ENCODE measurements at places on chromosomes 4 and X. TPM values are rescaled to one million over a fixed set of nuclear protein-coding genes. Genes with fewer than 3 reads are reported as not detected.

Gene C4orf17
- not detected for total RNA-seq

Gene NRK
- not detected for total RNA-seq

Gene PDLIM3
- not detected for total RNA-seq

Gene SATL1
- total RNA-seq, result 0.10 TPM

Gene LUZP4
- not detected for total RNA-seq

DNA sequence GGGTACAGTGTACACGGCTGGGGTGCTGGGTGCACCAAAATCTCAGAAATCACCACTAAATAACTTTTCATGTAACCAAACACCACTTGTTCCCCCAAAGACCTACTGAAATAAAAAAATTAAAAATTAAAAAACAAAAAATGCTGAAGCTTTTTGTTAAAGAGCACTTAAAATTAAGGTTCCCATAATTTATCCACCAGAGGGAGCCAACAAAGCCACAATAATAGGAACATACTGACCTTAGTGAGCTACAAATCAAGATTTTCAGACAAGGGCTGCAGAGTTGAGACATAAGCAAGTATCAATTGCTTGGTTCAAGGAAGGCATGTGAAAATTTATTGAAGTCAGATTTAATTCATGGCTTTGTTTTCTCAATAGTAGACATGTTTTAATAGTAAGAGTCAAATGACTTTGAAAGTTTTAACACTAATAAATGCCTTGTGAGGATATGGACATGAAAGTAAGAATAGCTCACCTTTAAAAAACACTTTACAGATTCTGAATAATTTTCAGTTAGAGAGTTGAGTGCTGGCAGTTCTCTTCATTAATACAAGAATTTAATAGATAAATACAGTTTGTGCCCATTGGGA is 43.0 kb upstream of the SCOC start:
- H3K27ac ChIP-seq, result no peak overlapping the region
- H3K36me3 ChIP-seq, result no peaks in the 10 kb centered on the region
- no peaks in the 10 kb centered on the region for H3K27me3 ChIP-seq

DNA sequence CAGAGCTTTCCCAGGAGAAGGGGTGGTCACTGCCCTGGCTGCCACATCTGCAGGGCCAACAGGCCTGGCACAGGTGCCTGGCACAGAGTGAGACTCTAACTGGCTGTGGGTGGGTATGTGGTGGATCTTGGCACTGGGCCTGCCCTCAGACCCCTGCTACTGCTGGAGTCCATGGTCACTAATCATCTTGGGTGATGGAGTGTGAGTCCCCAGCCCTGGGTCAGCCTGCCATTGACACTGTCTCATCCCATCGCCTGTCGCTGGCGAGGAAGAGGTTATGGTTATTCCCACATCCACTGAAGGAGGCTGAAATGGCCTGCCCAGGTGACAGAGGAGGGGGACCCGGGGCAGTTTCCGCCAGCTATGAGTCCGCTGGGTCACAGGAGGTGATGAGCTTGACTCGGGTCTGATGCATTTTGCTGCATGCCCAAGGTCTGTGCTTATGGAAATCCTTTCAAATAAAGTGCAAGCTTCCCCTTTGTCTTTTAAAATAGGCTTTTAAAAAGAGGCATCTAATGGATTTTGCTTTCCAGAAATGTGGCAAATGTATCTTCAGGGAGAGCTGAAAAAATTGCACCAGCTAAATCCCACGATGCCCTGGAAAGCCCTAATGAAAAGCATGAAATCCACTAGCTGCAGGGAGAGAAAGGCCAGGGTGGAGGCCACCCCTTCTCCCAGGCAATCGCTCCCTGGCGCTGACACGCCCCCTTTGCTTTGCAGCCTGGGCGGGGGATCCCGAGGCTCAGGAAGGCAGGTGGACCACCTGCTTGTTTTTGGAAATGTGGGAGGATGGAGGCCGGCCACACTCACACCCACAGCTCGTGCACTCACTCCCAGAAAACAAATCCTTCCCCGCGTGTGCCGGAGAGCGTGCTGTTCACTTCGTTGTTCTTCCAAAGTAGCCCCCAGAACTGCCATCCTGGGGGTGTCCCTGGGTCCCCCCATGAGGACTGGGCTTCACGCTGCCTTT is 54.9 kb downstream of the ABLIM2 start:
- H3K4me3 ChIP-seq, result no peak overlapping the region
- no peaks in the 10 kb centered on the region for H3K27me3 ChIP-seq
- no peaks in the 10 kb centered on the region for H3K4me1 ChIP-seq
- DNase-seq, result no peak
- H3K27ac ChIP-seq, result no peak overlapping the region
- no peaks in the 10 kb centered on the region for H3K36me3 ChIP-seq

- H3K27ac ChIP-seq, result no peak overlapping the region
- no peaks in the 10 kb centered on the region for H3K27me3 ChIP-seq
- DNase-seq, result no peak
- H3K4me1 ChIP-seq, result no peaks in the 10 kb centered on the region
These were observed 9.5 kb downstream of the NAF1 start for GRCh38 chr4:163157157-163157556.

DNA sequence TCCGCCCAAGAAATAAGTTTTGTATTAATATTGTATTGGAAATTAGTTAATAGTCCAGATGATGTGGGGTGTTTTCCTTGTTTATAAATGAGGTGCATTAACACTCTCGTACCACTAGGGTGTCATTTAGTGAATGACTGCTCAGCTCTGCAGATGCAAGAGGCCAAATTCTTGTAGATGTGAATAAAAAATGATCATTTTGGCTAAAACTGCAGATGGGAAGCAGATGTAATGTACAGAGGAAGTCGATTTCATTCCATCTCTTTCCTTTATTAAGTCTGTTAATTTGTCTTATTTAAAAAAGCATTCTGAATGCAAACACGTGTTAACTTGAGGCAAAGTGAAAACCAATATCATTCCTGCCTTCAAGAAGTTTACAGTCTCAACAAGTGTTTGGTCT is 108.1 kb downstream of the DHX15 start:
- no peak overlapping the region for H3K4me3 ChIP-seq
- no peaks in the 10 kb centered on the region for H3K36me3 ChIP-seq
- H3K4me1 ChIP-seq, result peaks cover 18% of the 10 kb centered on the region
- DNase-seq, result no peak
- H3K27ac ChIP-seq, result no peak overlapping the region

DNA sequence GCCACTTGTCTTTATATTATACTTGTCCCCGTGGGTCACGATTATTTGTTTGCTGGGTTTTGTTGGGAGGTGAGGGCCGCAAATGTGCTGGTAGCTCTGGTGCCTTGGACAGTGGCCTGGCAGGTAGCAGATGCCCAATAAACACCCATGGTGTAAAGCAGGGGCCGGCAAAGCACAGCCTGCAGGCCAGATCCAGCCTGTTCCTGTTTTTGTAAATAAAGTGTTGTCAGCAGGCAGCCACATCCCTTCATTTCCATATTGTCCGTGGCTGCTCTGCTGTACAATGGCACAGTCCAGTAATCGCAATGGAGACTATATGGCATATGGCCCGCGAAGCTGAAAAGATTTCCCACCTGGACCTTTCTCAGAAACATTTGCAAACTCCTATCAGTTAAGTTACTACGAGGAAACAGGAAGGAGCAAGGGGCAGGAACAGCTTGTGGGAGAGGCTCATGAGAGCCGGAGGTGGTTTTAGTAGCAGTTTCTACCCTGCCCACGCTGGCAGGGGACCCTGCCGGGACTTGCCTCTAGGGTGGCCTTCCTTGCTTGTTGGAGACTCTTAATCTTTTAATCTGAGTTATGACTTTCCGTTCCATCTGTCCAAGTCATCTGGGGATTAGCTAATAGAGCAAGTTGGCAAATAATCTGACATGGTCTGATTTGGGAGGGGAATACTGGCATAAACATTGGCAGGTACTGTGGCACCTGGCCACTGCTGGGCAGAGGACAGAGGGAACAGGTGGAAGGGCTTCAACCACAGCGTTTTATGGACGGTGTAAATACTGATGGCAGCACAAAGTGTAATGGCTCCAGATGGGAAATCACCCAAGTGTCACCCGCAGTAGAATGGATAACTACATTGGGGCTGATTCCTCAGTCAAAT is 19.6 kb downstream of the CLCN4 start:
- no peak for DNase-seq
- no peak overlapping the region for H3K27ac ChIP-seq
- H3K4me3 ChIP-seq, result no peak overlapping the region
- H3K36me3 ChIP-seq, result no peaks in the 10 kb centered on the region
- H3K4me1 ChIP-seq, result peaks cover 3% of the 10 kb centered on the region
- H3K27me3 ChIP-seq, result no peaks in the 10 kb centered on the region

DNA sequence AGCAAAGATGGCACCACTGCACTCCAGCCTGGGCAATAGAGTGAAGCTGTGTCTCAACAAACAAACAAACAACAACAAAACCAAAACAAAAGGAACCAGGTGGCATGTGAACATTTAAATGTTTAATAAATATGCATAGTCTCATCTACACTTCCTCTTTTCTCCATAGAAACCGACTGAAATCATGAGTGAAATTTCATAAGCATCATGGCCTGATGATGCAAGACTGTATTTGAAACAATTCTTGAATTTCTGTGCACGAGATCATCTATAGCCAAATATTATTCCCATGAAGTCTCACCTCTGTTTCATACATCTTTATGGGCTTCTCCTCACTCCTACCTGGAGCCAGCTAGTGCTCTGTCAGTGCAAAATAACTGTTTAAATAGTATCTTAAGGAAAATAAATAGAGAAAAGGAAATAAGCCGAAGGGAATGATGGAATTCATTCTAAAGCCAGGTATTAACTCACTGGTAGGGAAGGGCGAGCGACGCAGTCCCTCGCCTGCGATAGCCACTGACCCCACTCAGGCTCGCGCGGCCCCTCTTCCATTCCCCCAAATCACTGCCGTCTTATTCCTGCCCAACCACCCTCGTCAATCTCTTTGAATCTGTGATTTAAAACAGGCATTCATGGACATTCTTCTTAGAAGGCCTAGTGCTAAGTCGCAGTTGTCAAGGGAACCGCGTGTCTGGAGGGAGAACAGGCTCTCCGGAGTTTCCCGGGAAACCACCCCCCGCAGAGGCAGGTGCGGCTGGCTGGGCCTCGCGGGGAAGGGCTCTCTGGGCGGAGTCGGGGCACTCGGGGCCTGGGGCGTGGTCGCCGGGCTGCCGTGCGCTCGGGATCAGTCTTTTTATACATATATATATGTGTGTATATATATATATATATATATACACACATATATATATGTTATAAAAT is 52.4 kb upstream of the TRIM2 start:
- no peaks in the 10 kb centered on the region for H3K36me3 ChIP-seq
- H3K27ac ChIP-seq, result no peak overlapping the region
- peak; percentile 78 for DNase-seq

DNA sequence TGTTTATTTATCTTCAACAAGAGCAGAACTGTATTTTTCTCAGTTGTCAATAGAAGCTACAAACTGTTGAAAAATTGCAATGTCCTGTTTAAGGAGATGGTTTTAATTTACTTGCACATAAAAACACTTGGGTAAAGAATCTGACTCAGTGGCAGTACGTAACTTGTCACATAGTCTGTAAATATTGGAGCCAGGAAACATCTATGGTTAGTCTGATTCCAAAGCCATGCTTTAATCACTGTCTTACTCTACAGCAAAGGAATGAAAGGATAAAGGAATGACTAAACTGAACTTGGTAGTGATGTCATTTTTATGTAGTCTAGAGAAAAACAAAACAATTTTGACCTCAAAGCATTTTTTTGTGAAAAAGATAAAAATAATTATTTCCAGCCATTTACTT is 537.2 kb downstream of the STIM2 start:
- no peak overlapping the region for H3K27ac ChIP-seq
- no peak overlapping the region for H3K4me3 ChIP-seq
- no peaks in the 10 kb centered on the region for H3K27me3 ChIP-seq
- H3K4me1 ChIP-seq, result no peaks in the 10 kb centered on the region
- no peaks in the 10 kb centered on the region for H3K36me3 ChIP-seq

DNA sequence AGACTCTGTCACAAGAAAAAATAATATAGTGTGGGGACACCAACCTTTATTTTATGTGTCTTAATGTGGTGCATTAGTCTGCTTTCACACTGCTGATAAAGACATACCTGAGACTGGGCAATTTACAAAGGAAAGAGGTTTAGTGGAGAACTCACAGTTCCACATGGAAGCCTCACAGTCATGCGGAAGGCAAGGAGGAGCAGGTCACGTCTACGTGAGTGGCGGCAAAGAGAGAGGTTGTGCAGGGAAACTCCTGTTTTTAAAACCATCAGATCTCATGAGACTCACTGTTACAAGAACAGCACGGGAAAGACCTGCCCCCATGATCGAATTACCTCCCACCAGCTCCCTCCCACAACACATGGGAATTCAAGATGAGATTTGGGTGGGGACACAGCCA is 130.2 kb downstream of the AFF1 start:
- H3K36me3 ChIP-seq, result no peaks in the 10 kb centered on the region
- H3K27me3 ChIP-seq, result no peaks in the 10 kb centered on the region
- H3K27ac ChIP-seq, result no peak overlapping the region
- H3K4me1 ChIP-seq, result peaks cover 6% of the 10 kb centered on the region
- DNase-seq, result no peak

GRCh38 chr4:17109126-17109525 is 210.7 kb upstream of the LDB2 start:
- H3K27ac ChIP-seq, result no peak overlapping the region
- no peak overlapping the region for H3K4me3 ChIP-seq
- no peaks in the 10 kb centered on the region for H3K4me1 ChIP-seq
- no peaks in the 10 kb centered on the region for H3K36me3 ChIP-seq

- H3K4me3 ChIP-seq, result peak overlapping the region; percentile 93
- peak overlapping the region; percentile 100 for H3K27ac ChIP-seq
- H3K36me3 ChIP-seq, result no peaks in the 10 kb centered on the region
- H3K27me3 ChIP-seq, result no peaks in the 10 kb centered on the region
- no peak for DNase-seq
These were observed 250 bp downstream of the USP9X start for GRCh38 chrX:41085512-41085877.

- no peak overlapping the region for H3K27ac ChIP-seq
- H3K27me3 ChIP-seq, result no peaks in the 10 kb centered on the region
- no peaks in the 10 kb centered on the region for H3K36me3 ChIP-seq
- H3K4me3 ChIP-seq, result no peak overlapping the region
- no peak for DNase-seq
These were observed 97.4 kb upstream of the S100G start for GRCh38 chrX:16552546-16552945.

DNA sequence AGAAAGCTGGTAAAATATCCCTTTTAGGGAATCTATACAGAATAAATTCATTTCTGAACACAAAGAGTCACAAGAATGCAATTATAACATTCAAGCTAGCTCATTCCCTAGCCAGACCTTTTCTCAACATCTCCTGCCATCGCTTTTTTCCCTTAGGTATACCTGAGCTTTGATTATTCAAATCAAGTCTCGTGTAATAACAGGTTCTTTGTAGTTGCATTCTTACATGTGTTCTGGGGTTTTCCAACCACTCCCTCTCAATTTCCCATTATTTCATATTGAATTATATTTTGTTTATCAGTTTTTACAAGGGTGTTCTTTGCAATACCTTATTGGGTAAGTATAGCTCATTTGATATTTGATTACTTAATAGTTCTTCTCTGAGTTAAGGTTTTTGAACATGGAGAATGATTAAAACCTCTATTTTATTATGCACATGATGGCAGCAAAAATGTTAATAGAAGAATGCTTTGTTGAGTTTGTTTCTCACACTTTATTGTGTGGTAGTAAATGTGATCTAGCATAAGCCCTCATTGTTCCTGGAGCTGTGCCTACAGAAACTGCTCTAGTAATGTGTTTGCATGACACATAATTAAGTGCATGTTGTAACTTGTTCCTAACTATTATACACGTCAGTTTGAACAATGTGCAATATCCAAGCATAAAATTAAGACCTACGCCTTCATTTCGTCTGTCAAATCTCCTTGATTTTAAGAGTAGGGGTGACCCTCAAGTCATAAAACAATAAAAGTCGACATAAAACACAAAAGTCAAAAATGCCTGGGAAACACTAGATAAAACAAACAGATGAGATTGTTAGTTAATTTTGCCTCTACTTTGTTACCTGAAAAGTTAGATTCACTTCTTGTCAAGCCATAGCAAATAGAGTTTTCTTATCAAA is 124.0 kb upstream of the POF1B start:
- no peaks in the 10 kb centered on the region for H3K36me3 ChIP-seq
- no peak overlapping the region for H3K4me3 ChIP-seq
- DNase-seq, result no peak
- no peaks in the 10 kb centered on the region for H3K4me1 ChIP-seq

All from natural killer cell (primary cell).